ENCODE measurements at places on chromosomes 16 and 17.

- peak; percentile 53 for DNase-seq
Observed at GRCh38 chr17:73278465-73279453, 17.1 kb upstream of the CPSF4L start.

GRCh38 chr16:11500700-11501346 lies 85.9 kb downstream of the LITAF start:
- DNase-seq: no peak

DNA sequence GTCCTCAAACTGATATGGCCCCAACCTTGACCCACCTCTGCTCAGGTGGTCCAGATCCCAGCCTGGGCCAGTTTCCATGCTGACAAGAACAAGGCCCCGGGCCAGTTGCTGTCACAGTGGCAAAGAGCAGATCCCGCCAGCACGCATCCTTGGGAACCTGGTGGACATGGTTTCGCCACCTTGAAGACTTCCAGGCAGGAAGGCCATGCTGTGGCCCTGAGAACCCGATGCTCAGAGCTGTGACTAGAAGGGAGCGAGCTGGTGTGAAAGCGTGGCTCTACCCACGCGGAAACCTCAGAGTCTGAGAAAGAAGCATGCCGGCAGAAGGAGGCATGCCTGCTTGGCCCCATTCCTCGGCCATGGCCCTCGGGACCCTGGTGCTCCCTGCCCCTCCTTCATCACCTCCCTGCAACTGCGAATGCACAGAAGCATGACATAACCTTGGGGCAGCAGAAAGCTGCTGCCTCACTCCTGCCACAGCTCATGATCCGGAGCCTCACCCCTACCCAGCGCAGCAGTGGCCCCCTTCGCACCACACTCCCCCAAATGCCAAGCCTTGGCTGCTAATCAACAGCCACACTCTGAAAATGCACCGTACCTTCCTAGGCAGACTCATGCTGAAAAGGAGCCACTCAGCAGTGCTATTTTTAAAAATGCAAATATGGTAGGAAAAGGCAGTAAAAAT lies 33.2 kb downstream of the UBE2O start:
- no peak for DNase-seq

DNA sequence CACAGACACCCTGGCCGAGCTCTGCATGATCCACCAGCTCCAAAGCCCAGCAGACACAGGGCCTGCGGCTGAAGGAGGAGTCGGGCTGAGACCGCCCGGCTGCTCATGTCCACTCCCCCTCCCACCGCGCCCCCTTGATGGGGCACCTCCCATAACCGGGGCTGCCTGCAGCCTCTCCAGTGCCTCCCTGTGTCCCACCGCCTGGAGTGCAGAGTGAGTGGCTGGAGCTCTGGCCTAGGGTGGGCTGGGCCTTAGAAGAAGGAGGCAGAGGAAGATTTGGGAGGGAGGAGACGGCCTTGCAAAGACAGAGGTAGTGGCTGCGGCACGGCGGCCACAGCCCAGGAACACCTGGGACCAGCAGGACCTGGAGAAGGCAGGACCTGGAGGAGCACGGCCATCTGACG lies 4.0 kb downstream of the CBFA2T3 start:
- no peak for DNase-seq

DNA sequence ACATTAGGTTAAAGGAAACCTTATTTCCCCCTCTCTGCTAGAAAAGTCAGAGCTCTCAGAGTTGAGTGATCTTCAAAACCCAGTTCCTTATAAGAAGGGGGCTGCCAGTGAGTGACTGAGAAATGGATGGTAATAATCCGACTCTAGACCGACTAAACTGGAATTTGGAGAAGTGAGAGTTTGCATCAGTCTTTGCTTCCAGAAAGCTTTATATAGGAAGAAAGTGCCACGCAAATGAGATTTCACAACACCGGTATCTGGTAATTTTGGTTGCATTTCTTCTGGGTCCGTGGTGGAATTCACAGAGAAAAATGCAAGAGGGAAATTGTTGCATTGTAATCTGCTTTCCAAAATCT lies 271.4 kb downstream of the MAF start:
- DNase-seq: no peak

GRCh38 chr16:3677994-3678393 lies 23.5 kb downstream of the DNASE1 start:
- DNase-seq: no peak

DNA sequence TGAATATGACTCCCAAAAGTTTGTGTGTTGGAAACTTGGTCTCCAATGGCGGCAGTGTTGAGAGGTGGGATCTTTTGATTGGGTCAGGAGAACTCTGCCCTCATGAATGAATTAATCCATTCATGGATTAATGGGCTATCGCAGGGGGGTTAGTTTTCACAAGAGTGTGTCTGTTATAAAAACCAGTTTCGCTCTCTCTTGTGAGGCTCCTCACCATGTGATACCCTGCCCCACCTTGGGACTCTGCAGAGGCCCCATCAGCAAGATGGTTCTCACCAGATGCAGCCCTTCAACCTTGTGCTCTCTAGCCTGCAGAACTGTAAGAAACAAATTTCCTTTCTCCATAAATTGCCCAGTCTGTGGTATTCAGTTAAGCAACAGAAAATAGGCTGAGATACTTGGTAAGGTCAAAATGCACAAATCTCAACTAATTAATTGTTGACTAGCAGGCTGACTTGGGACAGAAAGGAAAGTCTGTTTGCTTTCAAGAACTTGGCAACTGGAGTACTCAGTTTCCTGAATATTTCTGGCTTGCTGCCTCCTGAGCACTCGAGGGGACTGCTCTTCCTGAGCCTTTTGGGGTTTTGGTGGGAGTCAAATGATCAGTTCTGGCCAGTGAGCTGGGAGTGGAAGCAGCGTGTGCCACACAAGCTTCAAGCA lies 13.8 kb upstream of the CCL17 start:
- no peak for DNase-seq

DNA sequence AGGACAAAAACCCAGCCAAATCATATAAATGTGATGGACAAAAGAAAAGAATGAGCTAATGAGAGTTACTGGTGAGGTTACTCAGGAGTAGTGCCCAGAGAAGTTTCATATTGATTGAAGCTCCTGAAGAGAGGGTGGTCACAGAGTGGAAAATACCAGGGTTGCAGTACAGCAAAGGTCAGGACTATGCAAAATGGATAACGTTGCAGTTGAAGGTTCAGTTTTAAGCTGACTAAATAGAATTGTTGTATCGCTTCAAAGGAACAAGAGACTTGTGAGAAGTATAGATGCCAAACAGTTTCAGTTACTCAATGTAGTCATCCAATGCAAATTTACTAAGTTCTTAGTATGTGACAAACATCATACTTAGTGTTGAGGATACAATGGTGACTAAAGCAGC lies 47.1 kb downstream of the ABCA8 start:
- no peak for DNase-seq

- peak; percentile 60 for DNase-seq
Observed at GRCh38 chr17:59311051-59311468, 20.4 kb upstream of the YPEL2 start.

DNA sequence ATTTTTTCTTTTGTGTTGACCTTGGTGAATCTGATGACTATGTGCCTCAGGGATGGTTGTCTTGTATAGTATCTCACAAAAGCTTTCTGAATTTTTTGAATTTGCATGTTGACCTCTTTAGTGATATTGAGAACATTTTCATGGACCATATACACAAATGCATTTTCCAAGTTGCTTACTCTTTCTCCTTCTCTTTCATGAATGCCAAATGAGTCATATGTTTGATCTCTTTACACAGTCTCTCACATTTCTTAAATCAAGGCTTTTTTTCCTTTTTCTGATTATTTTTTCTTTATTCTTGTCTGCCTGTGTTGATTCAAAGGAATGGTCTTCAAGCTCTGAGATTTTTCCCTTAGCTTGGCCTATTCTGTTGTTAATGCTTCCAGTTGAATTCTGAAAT lies 46.6 kb upstream of the KCNJ16 start:
- DNase-seq: no peak

GRCh38 chr16:22815863-22816262 lies 1.9 kb downstream of the HS3ST2 start:
- DNase-seq: no peak

DNA sequence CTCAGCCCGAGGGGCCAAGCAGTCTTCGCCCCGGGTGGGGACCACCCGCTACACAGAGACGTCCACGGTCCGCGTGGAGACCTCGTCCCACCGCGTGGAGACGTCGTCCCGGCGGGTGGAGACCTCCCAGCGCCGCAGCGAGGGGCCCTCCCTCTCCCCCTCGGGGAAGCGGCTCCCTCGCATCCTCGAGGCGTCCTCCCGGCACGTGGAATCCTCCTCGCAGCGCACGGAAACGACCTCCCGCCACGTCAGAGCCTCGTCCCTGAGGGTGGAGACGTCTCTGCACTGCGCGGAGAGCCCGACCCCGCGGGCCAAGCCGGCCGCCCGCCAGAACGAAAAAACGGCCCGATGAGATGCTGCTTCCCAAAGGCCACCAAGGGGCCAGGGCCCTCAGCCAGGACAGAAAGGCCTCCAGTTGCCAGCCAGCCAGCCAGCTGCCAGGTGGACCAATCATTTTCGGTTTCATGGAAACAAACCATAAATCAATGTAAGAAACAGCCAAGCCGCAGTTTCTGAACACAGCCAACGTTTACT lies 424 bp downstream of the C17orf100 start:
- DNase-seq: no peak

- DNase-seq: no peak
Observed at GRCh38 chr17:1083451-1084187, 86.7 kb downstream of the TIMM22 start.

GRCh38 chr17:72984145-72984925 lies 108.2 kb downstream of the SLC39A11 start:
- DNase-seq: no peak

DNA sequence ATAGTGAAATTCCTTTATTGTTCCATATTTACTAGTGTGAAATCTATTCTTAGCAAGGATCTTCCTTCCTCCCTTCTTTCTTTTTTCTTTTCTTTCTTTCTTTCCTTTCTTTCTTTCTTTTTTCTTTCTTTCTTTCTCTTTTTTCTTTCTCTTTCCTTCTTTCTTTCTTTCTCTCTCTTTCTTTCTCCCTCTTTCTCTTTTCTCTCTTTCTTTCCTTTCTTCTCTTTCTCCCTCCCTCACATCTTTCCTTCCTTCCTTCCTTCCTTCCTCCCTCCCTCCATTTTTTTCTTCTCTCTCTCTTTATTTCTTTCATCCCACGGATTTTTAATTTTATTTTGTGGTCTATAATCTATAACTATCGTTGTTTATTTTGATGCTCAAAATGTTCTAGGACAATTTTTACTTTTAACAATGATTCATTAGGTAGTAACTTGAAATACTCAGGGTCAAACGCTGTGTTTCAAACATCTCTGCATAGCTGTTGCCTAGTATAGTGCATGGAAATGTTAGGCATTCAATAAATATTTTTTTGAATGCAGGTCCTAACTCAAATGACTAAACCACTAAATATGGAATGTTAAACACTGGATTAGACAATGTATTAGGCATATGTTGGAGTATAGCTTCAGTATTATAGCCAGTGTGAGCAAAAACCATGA lies 178.3 kb downstream of the MAP2K6 start:
- no peak for DNase-seq

GRCh38 chr16:21645261-21645721 lies 7.1 kb downstream of the IGSF6 start:
- peak; percentile 20 for DNase-seq

GRCh38 chr17:1608676-1609075 lies 20.0 kb downstream of the SLC43A2 start:
- DNase-seq: no peak

GRCh38 chr16:51163366-51163765 lies 12.3 kb upstream of the SALL1 start:
- DNase-seq: no peak

- DNase-seq: no peak
Observed at GRCh38 chr16:24853830-24854229, 8.1 kb downstream of the SLC5A11 start.

DNA sequence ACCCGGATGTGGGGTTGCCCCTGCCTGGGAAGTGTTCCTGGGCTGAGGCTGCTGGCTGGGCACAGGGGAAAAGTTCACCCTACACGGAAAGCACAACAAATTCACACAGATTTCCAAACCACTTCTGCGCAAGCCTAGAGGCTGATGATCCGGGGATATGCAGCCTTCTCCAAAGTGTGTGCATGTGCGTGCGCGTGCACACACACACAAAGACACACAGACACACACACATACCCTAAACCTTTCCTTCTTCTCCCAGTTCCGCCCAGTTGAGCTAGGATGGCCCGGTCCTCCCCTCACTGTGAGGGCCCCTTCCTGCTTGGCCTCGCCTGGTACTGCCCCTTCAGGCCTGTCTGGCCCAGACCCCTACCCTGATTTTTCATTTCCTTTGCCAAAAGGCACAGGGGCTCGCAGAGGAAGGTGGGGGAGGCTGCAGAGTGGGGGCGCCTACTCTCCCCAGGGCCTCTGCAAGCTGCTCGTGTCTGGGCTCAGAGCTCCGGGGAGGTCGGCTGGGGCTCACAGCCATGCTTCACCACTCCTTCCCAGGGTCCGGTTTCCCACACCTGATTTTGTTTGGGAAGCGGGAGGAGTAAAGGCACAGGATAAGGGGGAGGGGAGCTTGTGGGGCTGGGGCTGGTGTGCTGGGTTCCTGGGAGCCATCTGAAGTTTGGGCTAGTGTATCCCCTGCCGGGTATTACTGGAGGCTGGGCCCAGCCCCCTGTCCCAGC lies 144.7 kb downstream of the ENGASE start:
- DNase-seq: no peak

DNA sequence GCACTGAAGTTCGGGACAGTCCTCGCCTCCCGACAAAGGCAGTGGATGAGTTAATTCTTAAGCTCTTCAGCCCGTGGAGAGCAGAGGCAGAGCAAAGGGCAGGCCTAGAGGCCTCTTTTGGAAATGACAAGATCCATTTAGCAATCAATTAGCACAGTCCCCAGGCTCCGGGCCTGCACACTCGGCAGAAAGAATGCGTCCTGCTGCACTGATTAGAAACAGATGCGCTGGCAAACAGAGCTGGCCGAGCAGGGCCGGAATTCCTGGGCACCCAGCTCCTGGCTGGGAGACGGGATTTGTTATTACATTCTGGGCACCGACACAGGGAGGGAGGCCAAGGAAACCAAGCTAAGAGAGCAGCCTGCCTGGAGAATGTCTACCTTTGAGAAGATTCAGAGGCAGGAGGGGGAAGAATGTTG lies 162.9 kb downstream of the COPRS start:
- DNase-seq: no peak

All from NCI-H2029 treated with DMSO at 0.1 percent for 48 hours (cell line).